ENCODE measurements at places on chromosomes 1 and 21.

DNA sequence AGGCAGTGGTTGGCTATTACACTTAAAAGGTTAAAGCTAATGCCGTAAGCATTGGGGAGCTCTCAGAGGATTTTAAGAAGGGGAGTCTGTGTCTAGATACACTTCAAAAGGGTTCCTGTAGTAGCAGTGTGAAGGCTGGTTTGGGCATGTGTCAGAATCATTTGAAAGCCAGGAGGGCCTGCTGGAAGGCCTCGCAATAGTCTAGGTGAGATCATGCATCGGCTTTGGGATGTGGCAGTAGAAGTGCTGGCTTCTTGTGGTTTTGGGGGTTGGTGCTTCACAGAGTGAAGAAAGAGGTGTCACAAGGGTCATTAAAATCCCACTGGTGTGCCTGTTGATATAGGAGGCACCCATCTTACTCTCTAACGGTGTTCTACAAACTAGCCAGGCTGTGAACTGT is 85.7 kb downstream of the ST6GALNAC3 start:
- DNase-seq, result no peak

DNA sequence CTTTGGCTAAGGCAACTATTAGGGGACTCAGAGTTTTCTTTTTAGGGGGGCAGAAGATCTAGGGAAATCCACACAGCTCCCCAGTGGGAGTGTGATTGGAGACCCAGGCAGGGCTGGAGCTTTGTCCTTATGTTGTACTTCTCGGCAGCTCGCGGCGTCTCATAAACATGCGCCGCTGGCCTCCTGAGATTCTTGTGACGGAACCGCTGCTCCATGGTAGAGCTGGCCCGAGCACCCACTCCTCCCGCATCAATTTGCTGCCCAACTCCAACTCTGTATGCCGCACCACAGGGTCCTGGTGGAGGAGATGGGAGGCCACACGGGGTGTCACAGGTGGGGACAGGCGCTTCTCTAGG is 143.9 kb downstream of the GALNT2 start:
- DNase-seq, result no peak

DNA sequence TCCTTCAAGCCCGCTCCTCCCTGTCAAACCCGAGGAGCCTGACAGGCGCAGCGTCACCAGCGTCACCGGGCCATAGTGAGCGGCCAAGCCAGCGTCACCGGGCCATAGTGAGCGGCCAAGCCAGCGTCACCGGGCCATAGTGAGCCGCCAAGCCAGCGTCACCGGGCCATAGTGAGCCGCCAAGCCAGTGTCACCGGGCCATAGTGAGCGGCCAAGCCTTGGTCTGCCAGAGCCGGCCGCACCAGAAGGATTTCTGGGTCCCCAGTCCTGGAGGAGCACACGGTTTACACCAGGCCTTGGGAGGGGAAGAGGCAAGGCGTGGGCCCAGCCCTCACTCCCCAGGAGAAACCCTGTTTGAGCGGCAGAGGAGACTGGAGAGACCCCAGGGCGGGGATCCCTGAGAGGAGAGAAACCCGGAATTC is 39.8 kb upstream of the COL18A1 start:
- no peak for DNase-seq

GRCh38 chr21:25079053-25079452 is 528.2 kb downstream of the MRPL39 start:
- DNase-seq, result no peak

GRCh38 chr1:18015719-18016118 is 91.9 kb upstream of the IGSF21 start:
- DNase-seq, result no peak

DNA sequence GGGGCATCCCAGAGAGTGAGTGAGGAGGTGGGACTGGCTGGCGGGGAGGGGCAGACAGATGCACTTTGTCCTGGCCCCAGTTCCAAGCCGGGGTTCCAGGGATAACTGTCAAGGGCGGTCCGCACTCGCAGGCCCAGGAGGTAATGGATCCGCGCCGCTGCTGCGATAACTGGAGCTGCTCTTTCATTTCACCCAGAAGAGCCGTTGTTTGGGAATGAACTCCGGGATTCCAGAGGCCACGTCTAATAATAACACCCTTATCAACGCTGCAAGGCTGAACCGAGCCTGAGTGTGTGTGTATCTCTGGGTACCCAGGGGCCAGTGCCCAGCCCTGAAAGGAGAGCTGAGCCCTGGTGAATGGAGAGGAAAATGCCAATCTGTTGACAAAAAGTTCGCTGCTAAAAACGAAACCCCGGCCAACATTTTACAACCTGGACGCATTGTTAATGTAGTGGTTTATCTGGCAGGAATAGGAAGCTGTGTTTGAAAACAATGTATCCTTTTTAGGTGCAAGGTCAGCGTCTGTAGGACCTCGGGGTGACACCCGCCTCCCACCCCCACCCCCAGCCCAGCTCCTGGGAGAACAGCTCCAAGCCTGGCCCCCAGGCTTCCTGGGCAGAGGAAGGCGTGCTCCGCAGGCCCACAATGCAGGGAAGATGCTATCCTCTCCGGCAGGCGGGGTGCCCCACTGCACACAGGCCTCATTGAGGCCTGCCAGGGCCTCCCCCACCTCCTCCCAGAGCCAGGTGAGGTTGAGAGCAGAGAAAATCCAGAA is 119.7 kb downstream of the PROX1 start:
- DNase-seq, result no peak

DNA sequence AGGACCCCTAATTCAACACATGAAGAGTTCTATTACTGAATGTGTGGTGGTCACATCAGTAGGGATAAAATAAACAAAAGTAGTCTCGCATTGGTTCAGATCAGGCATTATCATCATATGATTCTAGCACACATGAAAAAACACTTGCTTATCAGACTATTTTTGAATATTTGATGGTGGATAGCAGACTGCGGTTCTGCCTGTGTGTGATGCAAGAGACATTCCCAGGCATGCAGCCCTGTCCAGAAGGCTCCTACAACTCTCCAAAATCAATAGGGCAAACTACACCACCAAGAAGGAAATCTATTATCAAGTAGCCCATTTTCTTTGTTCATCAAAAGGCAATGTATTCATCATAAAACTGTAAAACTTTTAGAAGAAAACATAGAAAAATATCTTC is 304.7 kb downstream of the DUSP10 start:
- no peak for DNase-seq

- DNase-seq, result no peak
Measured at GRCh38 chr1:25863486-25864262, 4.4 kb upstream of the AUNIP start.

DNA sequence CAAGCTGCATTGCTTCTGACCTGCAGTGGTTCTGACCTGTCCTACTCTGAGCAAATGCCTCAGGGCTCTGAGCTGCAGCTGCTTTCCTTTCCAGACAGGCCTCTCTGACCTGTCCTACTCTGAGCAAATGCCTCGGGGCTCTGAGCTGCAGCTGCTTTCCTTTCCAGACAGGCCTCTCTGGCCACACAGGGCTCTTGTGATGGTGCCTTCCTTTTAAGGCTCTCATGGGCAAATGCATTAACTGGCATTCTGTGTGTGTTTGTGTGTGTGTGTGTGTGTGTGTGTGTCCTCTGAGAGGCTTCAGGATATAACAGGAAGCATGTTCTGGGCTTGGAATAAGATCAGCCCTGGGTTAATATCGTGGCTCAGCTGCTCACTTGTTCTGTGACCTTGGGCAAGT is 131.3 kb downstream of the NTPCR start:
- DNase-seq, result no peak

DNA sequence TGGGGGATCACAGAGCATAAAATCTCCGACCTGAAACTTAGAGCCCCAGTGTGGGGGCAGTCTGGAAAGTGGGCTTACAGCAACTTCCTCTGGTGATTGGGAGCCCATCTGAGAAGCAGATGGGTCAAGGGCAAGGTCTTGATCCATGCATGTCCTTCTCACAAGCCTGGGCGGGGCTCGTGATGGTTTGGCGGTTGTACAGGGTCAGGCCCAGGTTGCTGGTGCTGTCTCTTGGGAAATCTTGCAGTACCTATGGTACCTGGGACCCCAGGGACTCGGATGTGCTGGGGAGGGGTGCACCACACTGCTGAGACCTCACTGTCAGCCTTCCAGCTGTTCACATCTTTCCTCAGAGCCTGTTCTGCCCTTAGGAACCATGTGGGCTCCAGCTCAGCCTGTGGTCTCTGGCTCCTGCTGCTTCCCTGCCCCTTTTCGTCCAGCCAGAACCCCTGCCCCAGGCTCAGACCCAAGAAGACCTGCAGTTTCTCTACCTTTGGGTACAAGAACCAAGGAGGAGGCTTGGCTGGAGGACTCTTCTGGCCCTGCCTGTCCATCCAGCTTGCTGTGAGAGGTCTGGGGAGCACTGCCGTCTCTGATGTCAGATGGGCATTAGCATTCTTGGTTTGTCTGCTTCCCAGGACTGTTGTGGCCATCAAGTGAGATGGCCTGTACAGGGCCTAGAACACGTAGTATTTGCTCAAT is 24.5 kb downstream of the WNT4 start:
- no peak for DNase-seq

- DNase-seq, result no peak
Measured at GRCh38 chr1:234608025-234608910, 1.7 kb downstream of the IRF2BP2 start.

GRCh38 chr1:160400223-160400645 is at the start of gene VANGL2:
TSS of gene VANGL2 (plus strand) at chr1:160400564. CDS start at chr1:160415838, 15,274 bp downstream.
- DNase-seq, result no peak

DNA sequence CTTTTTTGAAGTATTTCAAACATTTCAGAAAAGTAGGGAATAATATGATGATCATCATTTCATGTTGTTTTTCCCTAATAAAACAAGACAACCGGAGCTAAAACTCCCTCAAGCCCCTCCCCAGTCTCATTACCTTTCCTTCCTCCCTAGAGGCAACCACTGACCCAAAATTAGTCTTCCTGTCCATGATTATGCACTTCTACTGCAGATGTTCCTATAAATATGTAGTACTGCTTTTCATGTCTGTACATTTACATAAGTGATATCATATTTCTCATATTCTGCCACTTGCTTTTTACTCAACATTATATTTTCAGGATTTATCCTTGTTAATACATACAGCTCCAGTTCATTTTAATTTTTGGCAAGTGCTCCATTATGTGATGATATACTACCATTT is 58.7 kb upstream of the GOLT1A start:
- DNase-seq, result no peak
